AG04450 (cell line): ENCODE measurements at places on chromosomes 4 and X. TPM values are rescaled to one million over a fixed set of nuclear protein-coding genes. Genes with fewer than 3 reads are reported as not detected.

The TLR1 gene
- polyA plus RNA-seq: 0.88 and 0.93 TPM in 2 replicates

The TMEM271 gene
- polyA plus RNA-seq: not detected in 2 replicates

The USP9X gene
- polyA plus RNA-seq: 49.1 and 49.3 TPM in 2 replicates

The RAB40A gene
- polyA plus RNA-seq: 0.19 and 0.22 TPM in 2 replicates

The ARHGAP24 gene
- 14.1 and 16.8 TPM in 2 replicates for polyA plus RNA-seq

The NSG1 gene
- polyA plus RNA-seq: 10.4 and 14.7 TPM in 2 replicates

The ABLIM2 gene
- 0.07 TPM in 1 of 2 replicates, not detected in the other for polyA plus RNA-seq

The N4BP2 gene
- polyA plus RNA-seq: 3.2 and 5.7 TPM in 2 replicates

The XAGE1B gene
- polyA plus RNA-seq: not detected in 2 replicates

The DACH2 gene
- polyA plus RNA-seq: 0.41 and 0.61 TPM in 2 replicates

The PRDX4 gene
- 278 and 345 TPM in 2 replicates for polyA plus RNA-seq

The SHROOM3 gene
- 9.5 and 13.1 TPM in 2 replicates for polyA plus RNA-seq

The NPY1R gene
- not detected in 2 replicates for polyA plus RNA-seq

The TMEM154 gene
- 0.63 and 0.83 TPM in 2 replicates for polyA plus RNA-seq

The TRIM2 gene
- polyA plus RNA-seq: 30.4 and 31.3 TPM in 2 replicates

The ADGRG4 gene
- not detected in 2 replicates for polyA plus RNA-seq

The TMPRSS11B gene
- polyA plus RNA-seq: not detected in 2 replicates

The CXCL5 gene
- 0.36 and 0.69 TPM in 2 replicates for polyA plus RNA-seq

The SMIM31 gene
- not detected in 2 replicates for polyA plus RNA-seq

The PTPN13 gene
- 25.0 and 26.7 TPM in 2 replicates for polyA plus RNA-seq

The LINC00632 gene
- polyA plus RNA-seq: 69.9 and 73.6 TPM in 2 replicates

The GABRE gene
- polyA plus RNA-seq: 13.9 and 15.1 TPM in 2 replicates

The CLIC2 gene
- 0.55 and 1.2 TPM in 2 replicates for polyA plus RNA-seq

The UGT2B11 gene
- not detected in 2 replicates for polyA plus RNA-seq

The PPP1R2C gene
- polyA plus RNA-seq: not detected in 2 replicates

The ARX gene
- not detected in 2 replicates for polyA plus RNA-seq

The DOK7 gene
- polyA plus RNA-seq: not detected in 2 replicates

The SSX4 gene
- not detected in 2 replicates for polyA plus RNA-seq

The DAPP1 gene
- not detected in 2 replicates for polyA plus RNA-seq

The IL9R gene
- not detected in 2 replicates for polyA plus RNA-seq

The ADH6 gene
- polyA plus RNA-seq: 0.02 TPM in 1 of 2 replicates, not detected in the other

The AWAT2 gene
- not detected in 2 replicates for polyA plus RNA-seq

The RASL11B gene
- polyA plus RNA-seq: 4.1 and 4.3 TPM in 2 replicates

The LRCH2 gene
- 4.4 and 6.1 TPM in 2 replicates for polyA plus RNA-seq

The WNK3 gene
- 0.63 and 0.82 TPM in 2 replicates for polyA plus RNA-seq

The GAGE12J gene
- not detected in 2 replicates for polyA plus RNA-seq

The RASGEF1B gene
- polyA plus RNA-seq: 0.04 TPM in 1 of 2 replicates, not detected in the other

The FGA gene
- polyA plus RNA-seq: 0.09 TPM in 1 of 2 replicates, not detected in the other

The GLRA3 gene
- polyA plus RNA-seq: not detected in 2 replicates

The F8A3 gene
- 3.9 and 6.5 TPM in 2 replicates for polyA plus RNA-seq

The STOX2 gene
- polyA plus RNA-seq: 2.4 and 3.4 TPM in 2 replicates

The MAGEB4 gene
- polyA plus RNA-seq: not detected in 2 replicates

The PLAC1 gene
- 2.4 and 2.6 TPM in 2 replicates for polyA plus RNA-seq
